ENCODE measurements at places on chromosomes 5 and 9.
A peak's percentile ranks its signal among the peaks of the same experiment; 100 is the strongest.

DNA sequence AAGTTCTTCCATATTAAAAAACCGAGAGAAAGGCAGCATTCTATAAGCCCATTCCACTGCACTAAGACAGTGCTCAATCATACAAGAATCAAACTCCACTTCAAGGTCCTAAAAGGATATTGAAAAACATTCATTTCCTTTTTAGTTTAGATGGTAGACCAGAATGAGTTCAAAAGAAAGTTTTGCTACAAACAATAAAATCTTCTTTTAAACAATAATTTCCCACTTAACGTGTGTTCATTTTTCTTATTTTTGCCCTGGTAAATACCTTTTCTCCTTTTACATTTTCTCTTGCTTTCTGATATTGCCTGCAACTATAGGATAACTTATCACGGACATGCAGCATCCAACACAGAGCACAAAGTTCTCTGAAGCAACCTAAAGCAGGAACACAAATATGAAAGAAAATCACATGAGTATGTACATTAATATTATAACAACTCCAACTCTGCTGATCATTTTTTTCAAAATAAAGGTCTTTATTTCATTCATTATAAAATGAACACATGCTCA, 61.7 kb downstream of the CPLANE1 start:
- DNase-seq: no peak

GRCh38 chr5:150780816-150781221, 2.3 kb downstream of the SMIM3 start:
- DNase-seq: no peak

- DNase-seq: no peak
Measured at GRCh38 chr9:95213117-95213516, 104.4 kb downstream of the FANCC start.

DNA sequence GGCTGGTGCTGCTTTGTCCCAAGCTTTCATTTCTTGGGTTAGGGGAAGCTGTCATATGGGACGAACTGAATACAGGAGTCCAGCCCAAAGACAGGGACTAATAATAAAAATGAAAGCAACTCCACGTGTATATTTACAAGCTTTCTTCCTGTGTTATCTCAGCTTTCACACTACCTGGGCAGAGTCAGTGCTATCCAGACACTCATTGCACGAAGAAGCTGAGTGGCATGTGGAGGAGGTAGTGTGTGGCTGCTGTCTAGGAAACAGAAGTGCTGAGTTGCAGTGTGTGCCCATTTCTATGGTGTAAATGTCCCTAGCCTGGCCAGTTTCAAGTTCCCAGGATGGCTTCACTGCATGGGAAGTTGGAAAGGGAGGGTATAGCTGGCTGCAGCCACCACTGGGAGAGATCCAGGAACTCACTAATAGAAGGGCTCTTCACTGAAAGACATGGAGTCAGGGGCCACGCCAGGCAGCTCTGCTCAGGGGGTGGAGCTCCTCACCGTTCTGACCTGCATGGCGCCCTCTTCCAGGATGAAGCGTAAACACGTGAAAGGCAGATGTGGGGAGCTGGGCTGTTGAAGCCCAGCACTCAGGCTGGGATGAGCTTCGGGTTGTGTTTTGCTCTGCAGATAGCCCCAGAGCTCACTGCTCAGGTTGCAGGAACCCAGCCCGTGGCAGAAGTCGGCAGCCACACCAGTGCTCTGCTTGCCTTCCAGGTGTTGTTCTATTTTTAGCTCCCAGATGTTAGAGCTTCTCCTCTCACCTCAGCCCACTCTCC, 116.9 kb downstream of the IRX2 start:
- DNase-seq: peak; percentile 15

DNA sequence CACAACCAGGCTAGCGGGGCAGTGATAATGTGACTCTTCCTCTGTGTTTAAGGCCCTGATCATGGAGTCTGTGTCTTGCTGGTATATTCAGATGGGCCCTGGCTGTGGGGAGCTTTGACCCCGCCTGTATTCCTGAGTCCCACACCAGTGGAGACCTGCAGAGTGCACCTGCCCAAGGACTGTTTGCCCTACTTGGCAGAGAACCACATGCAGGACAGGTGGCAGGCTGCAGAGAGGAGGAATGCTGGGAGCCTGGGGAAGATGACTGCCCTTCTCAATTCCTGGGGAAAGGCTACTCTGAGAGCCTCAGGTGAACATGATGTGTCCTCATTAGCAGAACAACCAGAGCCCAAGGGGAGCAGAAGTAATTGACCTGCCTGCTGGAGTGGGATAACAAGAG, 36.2 kb downstream of the IARS1 start:
- DNase-seq: no peak

GRCh38 chr5:68435611-68436010, 220.1 kb downstream of the PIK3R1 start:
- no peak for DNase-seq

DNA sequence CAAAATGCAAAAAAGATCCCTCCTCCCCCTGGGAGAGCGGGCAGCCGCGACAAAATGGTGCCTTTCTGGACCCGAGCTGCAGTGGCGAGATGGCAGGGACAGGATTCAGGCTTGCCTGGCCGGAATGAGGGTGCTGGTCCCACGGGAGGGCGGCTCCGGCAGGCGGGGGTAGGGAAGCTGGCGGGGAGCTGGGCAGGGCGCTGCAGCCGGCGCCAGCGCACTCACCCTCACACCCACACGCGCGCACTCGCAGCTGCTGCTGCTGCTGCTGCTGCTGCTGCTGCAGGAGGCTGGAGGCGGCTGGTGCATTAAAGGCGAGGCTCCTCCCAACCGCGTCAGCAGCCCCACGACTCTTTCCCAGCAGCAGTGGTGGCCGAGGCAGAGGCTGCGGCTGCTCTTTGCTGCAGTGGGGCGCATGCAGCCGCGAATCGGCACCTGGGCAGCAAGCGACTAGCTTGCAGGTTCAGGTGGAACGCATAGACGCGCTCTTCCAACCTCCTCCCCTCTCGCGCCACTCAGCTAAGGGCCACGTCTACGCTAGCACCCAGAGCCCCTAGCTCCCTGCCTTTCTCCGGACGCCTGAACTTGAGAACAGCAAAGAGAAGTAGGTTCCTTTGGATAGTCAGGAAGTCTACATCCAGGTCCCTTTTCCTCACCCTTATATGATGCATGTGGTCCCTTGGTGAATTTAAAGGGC, at the start of gene PPP2R2B:
Gene PPP2R2B (minus strand): TSS at position 282 of the 697 bp plus-strand sequence.
- no peak for DNase-seq

DNA sequence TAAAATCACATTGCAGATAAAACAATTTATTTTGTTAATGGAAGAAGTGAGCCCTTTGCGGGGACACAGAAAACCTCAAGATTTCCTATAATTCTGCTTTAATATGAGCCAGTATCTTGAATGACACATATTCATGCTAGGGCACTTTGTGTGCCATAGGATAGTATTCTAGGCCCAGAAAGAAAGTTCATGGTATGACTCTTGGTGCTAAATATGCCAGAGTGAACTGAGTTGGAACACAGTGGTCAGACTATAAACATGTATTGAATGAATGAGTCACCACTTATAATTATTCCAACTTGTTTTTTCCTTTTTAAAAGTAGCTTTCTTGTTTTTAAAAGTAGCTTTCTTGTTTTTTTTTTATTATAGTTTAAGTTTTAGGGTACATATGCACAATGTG, 46.0 kb downstream of the ADAMTS19 start:
- DNase-seq: no peak
